ENCODE measurements at places on chromosomes 3 and 15.

DNA sequence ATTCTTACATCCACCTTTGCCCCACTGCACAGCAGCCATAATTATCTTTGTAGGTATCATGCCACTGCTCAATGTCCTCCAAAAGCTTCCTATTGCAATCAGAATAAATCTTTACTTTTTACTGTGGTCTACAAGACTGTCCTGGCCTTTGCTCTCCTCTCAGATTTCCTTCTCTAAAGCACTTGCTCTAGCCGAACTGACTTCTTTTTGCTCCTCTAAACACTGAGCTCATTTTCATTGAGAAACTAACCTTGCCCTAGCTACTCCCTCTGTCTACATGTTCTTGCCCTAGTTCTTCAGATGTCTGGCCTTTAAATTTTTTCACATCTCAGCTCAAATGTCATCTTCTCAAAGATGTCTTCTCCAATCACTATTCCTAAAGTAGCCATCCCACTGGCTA, 342.8 kb downstream of the TBC1D5 start:
- DNase-seq: no peak

- DNase-seq: no peak
These were observed 19.2 kb downstream of the SNX33 start for GRCh38 chr15:75666823-75667501.

GRCh38 chr3:29329986-29330890, 49.4 kb downstream of the RBMS3 start:
- no peak for DNase-seq

- DNase-seq: no peak
These were observed 11.0 kb downstream of the LTF start for GRCh38 chr3:46453526-46454208.

- DNase-seq: no peak
These were observed 54.7 kb downstream of the ETV5 start for GRCh38 chr3:186053954-186054791.

GRCh38 chr15:69451951-69452691, 497 bp upstream of the RPLP1 start:
- no peak for DNase-seq

- no peak for DNase-seq
These were observed 19.5 kb upstream of the ATP2B2 start for GRCh38 chr3:10524799-10525301.

GRCh38 chr3:190621927-190622326, 108.0 kb downstream of the IL1RAP start:
- no peak for DNase-seq
